ENCODE measurements at places on chromosomes 4 and X.

DNA sequence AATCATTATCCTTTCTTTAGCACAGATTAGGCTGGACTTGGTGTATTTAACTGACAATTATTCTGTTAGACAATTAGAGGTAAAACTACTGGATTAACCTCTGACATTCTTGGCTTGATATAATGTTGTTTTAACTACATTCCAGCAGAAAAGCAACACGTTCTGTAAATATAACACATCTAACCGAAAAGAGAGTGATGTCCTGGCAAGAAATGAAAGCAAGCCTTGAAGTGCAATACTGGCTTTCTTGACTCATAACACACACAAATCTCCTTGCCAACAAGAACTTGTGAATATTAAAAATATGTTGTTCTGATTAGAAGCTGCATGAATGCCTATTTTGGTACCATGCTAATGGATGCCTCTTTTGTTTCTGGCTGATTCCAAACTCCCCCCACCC lies 76.4 kb downstream of the EFHC2 start:
- DNase-seq = no peak

GRCh38 chr4:28426251-28426650 lies 1565.6 kb downstream of the STIM2 start:
- no peak for DNase-seq

- no peak for DNase-seq
Measured at GRCh38 chr4:53959343-53960120, 104.9 kb downstream of the CHIC2 start.

DNA sequence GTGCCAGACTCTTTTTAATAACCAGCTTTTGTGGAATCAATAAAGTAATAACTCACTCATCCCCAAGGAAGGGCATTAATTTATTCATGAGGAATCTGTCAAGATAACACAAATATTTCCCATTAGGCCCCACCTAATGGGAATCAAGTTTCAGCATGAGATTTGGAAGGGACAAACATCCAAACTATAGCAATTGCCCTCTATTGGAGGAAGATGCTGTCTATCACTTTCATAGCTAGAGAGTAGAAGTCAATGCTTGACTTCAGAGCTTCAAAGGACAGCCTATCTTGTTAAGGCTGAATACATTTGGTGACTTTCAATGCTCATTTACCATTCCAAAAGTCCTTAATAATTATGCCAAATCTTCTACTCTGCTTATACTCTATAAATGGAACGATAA lies 84.9 kb upstream of the ATOH1 start:
- DNase-seq = no peak

DNA sequence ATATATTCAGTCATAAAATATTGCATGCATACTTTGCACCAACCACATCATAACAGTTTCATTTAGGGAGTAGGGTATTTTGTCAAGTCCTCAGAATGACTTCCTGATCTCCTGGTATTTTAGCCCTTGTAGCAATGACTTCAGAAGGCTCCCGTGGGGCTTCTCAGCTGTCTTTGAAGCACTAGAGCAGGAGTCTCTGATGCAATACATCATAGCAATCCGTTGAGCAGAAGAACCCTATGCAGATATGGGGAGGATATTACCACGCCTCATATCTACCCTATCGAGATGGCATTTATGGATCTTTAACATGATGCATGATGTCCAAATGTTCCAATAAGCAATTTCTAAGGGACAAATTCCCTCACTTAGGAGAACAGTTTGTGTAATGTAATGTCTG lies 373.7 kb upstream of the FTHL17 start:
- DNase-seq = no peak

GRCh38 chr4:140367738-140368137 lies 5.7 kb upstream of the SCOC start:
- no peak for DNase-seq

DNA sequence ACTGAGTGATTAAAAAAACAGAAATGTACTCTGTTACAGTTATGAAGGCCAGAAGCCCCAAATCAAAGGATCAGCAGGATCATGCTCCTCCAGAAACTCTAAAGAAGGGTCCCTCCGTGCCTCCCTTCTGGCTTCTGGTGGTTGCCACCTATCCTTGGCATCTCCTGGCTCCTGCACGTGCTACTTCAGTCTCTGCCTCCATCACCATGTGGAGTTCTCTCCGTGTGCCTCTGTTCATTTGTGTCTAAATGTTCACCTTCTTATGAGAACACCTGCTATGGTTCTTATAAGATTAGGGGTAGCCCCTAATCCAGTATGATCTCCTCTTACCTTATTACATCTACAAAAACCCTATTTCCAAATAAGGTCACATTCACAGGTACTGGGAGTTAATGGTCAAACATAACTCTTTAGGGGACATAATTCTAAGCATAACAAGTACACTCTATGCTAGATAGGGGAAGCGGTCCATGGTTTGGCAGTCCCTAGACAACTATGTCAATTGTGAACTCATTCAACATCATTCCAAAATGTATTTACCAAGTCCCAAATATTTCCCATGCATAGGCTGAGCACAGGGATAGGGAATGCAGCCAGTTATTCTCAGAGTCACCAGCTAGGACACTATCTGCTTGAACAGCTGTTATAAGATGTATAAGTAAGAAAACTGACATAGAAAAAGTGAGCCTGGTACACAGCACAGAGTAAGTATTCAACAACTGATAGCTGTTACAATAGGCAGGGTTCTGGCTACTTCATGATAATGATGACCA lies 295.5 kb upstream of the BOD1L1 start:
- DNase-seq = no peak

- DNase-seq = no peak
Measured at GRCh38 chr4:101345271-101345595, 2.1 kb downstream of the PPP3CA start.

DNA sequence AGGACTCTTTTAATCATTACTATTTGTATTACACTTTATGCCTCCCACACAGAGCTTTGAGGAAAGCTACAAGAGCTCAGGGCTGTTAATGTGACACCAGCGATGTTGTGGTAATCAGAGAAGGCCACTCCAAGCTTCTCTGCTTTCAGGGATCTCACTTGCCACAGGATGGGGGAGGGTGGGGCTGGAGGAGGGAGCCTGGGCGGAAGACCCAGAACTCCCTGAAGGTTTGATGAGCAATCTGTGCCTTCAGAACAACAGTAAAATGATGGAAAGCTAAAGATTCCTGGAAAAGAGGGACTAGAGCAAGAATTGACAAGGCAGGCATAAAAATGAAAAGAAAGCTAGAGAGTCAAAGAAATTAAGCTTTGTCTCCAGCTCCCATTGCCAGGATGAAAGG lies 75.6 kb downstream of the MAML3 start:
- DNase-seq = peak; percentile 67

DNA sequence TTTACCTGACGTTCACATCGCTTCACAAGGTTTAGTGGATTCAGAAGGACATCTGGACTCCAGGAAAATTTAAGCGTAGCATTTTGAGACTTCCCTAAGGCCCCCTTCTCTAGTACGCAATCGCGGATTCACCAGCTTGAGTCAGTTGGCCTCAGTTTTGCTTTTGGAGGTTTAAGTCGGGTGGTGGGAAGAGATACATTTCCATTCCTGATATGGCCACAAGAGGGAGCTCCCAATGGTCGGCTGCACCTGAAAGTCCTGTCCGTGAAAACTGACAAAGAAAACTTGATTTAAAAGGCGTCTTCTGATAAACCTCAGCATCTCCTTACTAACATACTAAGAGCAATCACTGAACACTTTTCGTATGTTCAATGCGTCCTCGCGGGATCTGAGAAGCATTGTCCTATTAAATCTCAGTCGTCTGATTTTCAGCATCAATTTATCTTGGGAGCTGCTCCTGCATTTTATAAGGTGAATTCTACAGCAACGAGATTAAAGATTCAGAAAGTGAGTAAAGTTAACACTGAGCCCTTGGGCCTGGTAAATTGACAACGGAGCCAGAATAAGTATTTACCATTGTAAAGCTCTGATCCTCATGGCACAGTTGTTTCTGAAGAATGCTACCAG lies 50.6 kb downstream of the LGI2 start:
- DNase-seq = peak; percentile 24

DNA sequence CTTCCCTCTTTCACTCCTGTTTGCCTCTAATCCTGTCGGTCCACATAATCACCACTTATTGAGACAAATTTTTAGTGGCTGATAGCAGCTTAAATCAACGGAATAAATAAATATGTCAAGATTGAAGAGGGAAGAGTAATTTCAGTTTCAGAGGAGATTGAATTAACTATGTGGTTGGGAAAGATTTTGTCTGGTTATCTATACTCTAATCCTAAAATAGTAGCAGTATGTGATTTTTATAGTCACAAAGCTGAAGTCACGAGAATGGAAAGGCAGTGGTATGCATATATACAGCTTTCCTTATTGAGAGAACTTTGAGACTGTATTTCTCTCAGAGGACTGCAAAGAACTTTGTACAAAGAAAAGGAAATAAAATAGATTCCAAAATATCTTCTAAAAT lies 493.3 kb downstream of the FAT4 start:
- DNase-seq = no peak

DNA sequence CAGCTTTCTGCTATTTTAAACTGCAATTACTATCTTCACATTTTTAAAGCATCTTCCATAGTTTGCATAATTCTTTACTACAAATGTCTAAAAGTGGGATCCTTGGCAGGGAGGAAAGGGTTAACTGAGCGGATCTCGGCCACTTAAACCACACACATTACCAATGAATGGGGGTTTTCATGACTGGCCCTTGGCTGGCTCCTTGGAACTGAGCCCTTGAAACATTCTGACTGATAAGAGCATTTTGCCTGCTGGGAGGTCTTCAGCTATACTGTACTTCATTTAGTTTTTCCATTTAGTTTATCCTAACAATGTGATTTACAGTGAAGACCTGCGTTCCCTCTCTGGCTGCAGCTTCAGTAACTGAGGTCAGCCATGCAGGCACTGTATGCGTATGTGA lies 31.7 kb upstream of the MFAP3L start:
- peak; percentile 96 for DNase-seq

DNA sequence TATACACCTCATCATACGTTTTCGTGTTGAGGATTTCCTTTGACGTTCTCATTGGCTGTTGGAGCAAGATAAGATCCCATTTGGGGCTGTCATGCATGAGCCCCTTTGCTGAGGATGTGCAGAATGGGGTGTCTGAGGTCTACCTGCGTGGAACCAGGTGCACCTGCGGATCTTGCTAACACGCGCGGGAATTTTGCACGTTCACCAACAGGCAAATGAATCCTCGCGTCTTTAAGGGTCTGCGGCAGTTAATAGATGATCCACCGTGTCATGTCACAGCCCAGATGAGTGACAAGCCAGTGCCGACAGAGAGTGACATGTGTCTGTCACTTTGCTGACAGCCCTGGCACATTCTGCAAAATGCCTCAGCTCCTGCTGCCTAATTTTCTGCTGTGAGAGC lies 56.3 kb upstream of the SHOX start:
- no peak for DNase-seq

DNA sequence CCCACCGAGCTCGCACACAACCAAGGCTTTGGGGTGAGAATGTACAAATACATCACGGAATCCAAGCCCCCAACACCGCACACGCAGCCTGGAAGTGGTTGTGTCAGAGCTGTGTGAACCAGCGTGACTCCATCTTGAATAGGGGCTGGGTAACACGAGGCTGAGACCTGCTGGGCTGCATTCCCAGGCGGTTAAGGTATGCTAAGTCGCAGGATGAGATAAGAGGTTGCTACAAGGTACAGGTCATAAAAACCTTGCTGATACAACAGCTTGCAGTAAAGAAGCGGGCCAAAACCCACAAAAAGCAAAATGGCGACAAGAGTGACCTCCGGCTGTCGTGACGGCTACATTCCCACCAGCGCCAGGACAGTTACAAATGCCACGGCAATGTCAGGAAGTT lies 258.4 kb downstream of the DHRSX start:
- no peak for DNase-seq

GRCh38 chr4:185429660-185430059 lies 3.9 kb upstream of the UFSP2 start:
- DNase-seq = no peak

DNA sequence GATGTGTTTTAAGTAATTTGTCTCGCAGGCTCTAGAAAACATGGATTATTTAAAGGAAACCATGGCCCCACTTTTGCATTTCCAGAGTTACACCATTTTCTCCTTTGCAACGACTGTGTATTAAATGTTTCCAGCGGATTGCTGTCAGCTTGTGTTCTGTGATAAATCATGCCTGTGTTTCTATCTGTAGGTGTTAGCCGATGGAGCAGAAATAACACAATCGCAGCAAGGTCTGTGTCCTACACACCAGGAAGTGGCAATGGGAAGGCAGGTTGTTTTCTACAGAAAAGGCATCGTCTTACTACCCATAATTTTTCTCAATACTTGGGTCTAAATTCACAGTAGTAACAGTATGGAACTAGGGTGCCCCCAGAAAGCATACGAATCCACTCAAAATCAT lies 590.1 kb downstream of the NLGN4X start:
- no peak for DNase-seq

- DNase-seq = no peak
Measured at GRCh38 chr4:95465010-95465409, 83.8 kb downstream of the UNC5C start.

DNA sequence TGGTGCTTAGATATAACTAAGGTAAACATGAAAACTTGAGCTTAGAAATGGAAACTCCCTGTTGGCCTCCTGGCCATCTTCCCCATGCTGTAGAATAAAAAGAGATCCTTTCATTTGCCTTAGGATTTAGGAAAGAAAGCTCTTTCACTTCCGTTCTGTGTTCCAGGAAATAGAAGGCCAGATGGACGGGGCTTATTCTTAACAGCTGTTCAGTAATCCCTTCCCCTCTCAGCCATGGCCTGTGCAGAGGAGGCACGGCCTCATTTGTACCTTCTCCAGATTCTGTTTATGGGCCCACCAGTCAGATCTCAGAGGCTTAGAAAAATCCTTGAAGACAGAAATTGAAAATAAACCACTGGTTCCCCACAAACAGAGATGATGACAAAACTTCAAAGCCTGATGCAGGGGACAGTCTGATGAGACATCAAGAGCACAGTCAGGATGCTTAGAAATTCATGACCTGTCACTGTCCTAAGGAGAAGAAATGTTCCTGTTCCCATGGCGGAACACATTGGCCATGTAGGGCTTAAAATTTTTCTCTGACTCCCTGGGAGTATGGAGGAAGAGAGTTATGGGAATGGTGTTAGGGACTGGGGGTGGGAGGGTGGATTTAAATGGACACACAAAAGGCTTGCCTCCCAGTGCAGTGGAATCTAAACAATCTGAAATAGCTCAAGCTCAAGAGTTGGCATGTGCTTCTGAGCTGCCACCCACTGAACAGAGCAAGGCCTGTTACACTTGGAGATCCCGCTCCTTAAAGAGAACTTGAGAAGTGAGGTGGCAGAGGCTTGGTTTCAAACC lies 188.8 kb downstream of the SOWAHB start:
- no peak for DNase-seq

DNA sequence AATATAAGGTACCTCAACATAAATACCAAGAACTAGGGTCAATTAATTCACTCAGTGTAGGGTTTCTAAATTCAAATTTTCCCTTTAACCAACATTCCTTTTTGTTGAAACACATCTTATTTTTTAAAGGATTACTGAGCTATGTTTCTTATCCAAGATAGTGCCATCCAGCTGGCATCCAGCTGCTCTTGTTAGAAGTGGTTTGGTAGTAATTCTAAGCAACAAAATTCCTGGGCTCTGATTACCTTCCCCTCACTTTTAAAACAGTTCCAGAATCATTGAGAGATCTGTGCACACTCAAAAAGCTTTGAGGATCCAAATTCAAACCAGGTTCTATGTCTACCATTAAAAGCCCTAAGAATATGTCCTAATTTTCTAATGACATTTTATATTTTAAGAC lies 583.7 kb downstream of the TRIML1 start:
- no peak for DNase-seq

- no peak for DNase-seq
Measured at GRCh38 chrX:156003486-156004185, 6.1 kb downstream of the IL9R start.

- no peak for DNase-seq
Measured at GRCh38 chr4:77797239-77797638, 21.9 kb downstream of the CNOT6L start.
